ENCODE measurements at places on chromosomes 4 and X. TPM values are rescaled to one million over a fixed set of nuclear protein-coding genes. Genes with fewer than 3 reads are reported as not detected.

DNA sequence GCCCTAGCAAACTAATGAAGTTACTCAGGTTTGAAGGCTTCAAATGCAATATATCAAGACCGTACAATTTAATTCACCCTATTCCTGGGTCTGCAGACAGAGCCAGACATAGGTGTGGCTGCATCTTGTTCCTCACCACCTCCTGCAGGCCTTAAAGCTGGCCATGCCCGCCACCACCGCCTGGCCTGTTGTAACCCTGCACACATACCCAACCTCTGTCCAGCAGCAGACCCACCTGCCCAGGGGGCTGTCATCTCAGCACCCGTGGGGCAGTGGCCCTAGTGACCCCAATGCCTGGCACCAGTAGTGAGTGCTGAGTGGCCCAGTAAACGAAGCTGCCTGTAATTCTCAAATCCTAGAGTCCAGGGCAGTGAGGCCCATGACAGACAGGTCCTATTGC, 40.7 kb downstream of the ZBTB49 start:
- no peak overlapping the region for H3K4me3 ChIP-seq
- H3K27ac ChIP-seq = no peak overlapping the region
- peaks cover 3% of the 10 kb centered on the region for H3K4me1 ChIP-seq
- no peaks in the 10 kb centered on the region for H3K36me3 ChIP-seq
- H3K27me3 ChIP-seq = peaks cover 3% of the 10 kb centered on the region

The NIPAL1 gene
- 21.1 TPM for total RNA-seq

DNA sequence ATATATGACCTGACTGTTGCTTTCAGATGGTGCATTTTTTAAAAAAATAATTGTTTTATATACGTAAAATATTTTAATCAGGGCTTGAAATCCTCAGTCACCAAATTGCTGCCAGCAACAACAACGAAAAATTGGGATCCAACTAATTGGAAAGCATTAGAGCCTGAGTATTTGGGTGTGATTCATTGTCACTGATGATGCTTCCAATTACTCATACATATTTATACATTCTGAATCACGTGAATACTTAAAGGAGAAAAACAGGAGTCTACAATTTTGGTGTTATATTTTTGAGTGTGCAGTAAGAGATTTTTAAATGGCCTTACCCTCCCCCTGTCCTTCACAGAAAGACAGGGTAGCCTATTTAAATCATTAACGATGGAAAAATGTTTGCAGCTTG, 765.6 kb upstream of the TENM3 start:
- H3K4me3 ChIP-seq = no peak overlapping the region
- no peak for DNase-seq
- no peaks in the 10 kb centered on the region for H3K36me3 ChIP-seq
- no peak overlapping the region for H3K27ac ChIP-seq
- H3K27me3 ChIP-seq = peaks cover 3% of the 10 kb centered on the region
- H3K4me1 ChIP-seq = peaks cover 3% of the 10 kb centered on the region

DNA sequence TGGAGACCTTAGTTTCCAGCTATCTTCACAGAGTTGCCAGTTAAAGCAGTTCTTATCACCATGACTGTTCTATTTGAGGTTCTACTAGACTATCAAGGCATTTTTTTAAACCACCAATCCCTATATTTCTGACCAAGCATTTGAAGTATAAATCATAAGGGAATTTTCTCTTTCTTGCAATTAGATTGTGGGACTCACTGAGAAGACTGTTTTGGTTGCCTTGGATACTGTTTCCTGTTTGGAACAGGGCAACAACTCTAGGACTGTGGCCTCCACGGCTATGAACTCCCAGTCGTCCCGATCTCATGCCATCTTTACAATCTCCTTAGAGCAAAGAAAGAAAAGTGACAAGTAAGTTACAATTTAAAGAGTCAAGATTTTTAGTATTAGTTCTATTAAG, 11.8 kb downstream of the KIF4A start:
- no peaks in the 10 kb centered on the region for H3K4me1 ChIP-seq
- H3K27ac ChIP-seq = no peak overlapping the region
- no peak overlapping the region for H3K4me3 ChIP-seq
- DNase-seq = no peak

- no peak for DNase-seq
- no peak overlapping the region for H3K27ac ChIP-seq
- H3K4me3 ChIP-seq = no peak overlapping the region
- no peaks in the 10 kb centered on the region for H3K27me3 ChIP-seq
- no peaks in the 10 kb centered on the region for H3K4me1 ChIP-seq
- no peaks in the 10 kb centered on the region for H3K36me3 ChIP-seq
Observed at GRCh38 chrX:11960031-11960430, 178.2 kb upstream of the FRMPD4 start.
